Fibroblast of skin of abdomen (primary cell): ENCODE measurements at places on chromosomes 6 and 20.
A peak's percentile ranks its signal among the peaks of the same experiment; 100 is the strongest.

GRCh38 chr6:155436981-155437749, 18.5 kb downstream of the NOX3 start:
- DNase-seq: peak; percentile 27

DNA sequence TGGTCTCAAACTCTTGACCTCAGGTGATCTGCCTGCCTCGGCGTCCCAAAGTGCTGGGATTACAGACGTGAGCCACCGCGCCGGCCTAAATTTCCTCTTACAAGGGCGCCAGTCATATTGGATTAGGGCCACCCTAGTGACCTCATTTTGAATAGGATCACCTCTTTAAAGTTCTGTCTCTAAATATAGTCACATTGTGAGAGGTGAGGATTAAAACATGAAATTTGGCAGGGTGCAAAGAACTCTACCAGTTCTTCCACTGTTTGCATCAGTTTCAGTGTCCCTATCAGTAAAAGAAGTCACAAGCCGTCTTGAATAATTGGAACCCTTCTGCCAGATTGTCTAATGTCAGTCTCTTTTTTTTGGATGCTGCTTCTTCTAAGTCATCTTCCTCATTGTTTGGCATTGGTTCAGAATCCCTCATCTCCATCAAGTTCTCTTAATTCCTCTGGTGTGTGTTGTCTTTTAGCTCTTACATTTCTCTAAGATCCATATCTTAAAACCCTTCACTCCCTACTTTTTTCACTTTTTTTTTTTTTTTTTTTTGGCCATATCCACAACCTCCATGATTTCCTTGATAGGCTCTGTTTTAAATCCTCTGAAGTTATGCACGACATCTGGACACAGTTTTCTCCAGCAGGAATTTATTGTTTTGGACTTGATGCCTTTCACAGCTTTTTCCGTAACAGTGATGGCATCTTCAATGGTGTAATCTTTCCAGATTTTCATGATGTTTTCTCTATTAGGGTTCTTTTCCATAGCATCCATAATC, 56.8 kb downstream of the NCOA3 start:
- DNase-seq: peak; percentile 67

DNA sequence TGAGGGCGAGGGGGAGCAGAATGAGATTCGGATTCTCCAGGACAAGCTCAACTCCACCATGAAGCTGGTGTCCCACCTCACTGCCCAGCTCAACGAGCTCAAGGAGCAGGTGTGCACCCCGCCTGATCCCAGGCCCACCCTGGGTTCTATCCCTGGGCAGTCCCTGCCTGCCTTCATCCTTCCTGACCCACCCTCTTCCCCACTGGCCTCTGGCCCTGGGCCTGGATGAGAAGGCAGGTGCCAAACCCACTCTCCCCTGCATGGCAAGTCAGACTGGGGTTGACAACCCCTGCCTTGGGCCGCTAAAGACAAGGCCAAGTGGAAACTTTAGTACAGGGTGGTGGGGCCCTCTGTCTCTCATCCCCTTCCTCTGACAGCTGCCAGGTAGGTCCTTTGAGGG, 16.5 kb downstream of the UQCC2 start:
- DNase-seq: no peak

DNA sequence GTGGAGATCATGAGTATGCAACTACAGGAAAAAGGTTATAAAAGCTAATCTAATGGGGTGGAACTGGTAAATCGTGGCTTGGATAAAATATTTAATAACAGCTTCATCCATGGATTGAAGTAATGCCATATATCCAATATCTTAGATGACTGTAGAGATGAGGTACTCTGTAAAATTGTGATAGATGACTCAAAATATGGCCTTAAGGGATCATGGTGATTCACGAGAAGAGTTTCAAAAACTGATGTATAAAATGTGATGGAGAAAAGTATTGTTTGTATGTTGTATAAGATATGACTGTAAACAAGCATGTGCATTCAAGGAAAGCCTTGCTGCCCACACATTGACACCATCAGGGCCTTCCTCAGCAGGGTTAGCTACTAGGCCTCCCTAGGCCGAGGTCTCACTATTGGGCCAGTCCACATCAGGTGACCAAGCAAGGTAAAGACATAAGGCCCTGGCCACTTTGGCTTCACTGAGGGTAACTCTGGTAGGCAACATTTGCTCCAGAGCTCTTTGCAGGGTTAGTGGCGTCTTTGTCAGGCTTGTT, 17.7 kb upstream of the CCN6 start:
- DNase-seq: no peak

GRCh38 chr6:38508894-38509293, 130.8 kb downstream of the BTBD9 start:
- DNase-seq: peak; percentile 32

DNA sequence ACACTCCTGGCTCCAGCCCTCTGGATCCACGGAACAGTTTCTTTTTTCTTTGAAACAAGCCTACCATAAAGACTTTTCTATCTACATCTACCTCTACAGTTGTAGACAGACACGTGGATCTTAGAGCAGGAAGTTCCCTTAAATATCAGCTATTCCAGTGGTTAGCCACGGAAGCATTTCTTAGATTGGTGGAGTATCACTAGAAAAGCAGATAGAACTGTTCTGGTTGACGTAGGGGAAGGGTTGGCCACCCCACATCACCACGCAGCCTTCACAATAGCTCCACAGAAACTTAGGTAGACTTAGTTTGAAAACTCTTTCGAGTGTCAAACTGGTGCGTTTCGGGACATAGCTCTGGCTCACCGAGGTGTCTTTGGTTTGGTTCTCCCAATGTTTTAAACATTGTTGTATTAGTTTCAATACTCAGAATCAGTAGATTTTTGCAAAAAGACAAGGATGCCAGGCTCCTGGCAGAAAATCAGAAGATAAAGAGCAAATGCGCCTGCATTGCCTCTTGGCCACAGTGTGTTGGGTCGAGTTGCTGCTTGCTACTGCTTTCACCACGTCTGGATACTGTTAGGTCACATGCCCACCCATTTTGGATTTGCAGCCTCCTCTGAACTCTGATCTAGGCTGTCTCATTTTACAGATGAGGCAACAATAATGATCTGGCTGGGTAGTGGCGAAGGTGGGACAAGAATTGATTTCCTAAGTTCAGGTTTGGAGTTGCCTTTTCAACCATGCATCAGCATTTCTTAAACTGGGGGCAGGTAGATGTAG, 71.5 kb upstream of the DTNBP1 start:
- no peak for DNase-seq

- DNase-seq: no peak
These were observed 232.8 kb downstream of the THBS2 start for GRCh38 chr6:169020821-169021220.

DNA sequence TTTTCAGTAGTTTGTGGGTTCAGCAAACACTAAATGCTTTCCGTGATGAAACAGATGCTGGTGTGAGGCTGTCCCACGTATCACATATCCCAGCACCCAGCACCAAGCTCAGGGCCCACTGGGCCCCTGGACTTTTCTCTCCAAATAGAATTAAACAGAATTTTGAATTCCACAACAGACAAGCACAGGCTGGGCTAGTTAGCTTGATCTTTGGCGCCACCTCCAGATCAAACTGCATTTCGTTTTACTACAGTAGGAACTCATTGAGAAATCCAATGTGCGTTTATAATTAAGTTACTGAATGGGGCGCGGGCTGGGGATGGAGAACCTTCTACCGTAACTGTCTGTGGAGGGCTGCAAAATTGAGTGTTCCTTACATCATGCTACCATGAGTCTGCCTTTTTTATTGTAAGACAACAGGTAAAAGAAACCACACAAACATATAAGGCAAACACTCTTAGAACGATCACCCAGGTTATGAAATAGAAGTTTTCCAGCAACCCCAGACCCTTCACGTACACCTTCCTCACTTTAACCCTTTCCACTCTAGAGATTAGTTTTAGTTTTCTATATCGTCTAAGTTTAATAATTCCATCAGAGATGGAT, 107.8 kb downstream of the ZFP64 start:
- DNase-seq: peak; percentile 67

DNA sequence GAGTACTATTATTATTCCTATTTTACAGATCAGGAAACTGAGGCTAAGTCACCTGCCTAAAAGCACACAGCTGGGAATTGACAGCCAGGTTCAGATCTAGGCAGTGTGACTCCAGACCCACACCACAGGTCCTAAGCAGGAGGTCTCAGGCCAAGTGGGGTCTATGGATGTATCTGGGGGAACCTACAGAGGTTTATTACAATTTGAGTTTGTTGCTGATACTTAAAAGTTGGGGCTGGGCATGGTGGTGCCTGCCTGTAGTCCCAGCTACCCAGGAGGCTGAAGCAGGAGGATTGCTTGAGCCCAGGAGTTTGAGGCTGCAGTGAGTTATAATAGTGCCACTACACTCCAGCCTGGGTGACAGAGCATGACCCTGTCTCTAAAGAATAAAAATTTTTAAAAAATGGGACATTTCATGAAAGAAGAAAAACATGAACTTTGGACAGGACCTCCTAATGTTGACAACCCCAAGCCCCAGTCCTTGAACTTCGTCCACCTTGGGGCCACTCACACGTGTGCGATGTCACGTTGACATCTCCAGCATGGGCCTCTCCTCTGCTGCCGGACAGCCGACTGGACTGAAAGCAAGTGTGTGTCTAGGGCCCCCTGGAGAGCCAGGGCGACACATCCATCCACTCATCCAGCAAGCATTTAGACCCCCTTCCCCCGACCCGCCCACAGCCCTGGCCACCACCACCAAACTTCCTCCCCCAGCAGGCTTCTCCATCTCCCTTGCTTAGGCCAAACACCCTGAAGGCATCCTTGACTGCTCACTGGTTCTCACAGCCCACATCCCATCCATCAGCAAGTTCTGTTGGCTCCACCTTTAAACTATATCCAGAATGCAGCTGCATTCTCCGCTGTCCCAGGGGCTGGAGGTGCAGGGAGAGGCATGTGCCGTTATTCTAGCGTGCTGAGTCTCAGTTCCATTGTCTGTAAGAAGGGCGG, 40.0 kb downstream of the NOL4L start:
- DNase-seq: peak; percentile 67

DNA sequence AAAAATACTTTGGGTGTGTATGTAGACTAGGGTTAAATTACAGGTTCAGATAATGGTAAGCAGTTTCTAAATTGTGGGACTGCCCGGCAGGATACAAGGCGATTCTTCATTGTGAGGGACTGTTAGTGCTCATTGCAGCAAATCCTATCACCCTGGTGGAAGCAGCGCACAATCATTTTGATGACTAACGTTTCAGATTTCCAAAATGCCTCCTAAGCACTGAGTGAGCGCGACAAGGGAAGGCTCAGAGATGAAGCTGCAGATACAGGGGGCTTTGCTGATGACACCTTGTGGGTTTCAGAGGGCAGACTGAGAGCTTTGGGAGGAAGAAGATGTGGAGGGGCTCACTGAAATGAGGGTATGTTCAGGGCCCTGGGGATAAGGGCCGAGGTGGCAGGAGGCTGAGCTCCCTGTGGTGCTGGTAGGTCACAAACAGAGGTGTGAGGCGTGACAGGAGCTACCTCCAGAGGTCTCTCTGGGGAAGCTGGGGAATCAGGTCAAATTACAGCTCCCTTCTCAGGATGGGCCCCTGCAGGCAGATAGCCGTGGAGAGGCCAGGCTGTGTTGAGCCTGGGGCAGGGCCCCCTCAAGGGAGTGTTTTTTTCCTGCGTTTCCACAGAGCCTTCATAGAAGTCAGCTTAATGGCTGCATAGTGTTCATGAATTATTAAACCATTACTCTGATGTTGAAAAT, 84.5 kb upstream of the FYN start:
- no peak for DNase-seq

DNA sequence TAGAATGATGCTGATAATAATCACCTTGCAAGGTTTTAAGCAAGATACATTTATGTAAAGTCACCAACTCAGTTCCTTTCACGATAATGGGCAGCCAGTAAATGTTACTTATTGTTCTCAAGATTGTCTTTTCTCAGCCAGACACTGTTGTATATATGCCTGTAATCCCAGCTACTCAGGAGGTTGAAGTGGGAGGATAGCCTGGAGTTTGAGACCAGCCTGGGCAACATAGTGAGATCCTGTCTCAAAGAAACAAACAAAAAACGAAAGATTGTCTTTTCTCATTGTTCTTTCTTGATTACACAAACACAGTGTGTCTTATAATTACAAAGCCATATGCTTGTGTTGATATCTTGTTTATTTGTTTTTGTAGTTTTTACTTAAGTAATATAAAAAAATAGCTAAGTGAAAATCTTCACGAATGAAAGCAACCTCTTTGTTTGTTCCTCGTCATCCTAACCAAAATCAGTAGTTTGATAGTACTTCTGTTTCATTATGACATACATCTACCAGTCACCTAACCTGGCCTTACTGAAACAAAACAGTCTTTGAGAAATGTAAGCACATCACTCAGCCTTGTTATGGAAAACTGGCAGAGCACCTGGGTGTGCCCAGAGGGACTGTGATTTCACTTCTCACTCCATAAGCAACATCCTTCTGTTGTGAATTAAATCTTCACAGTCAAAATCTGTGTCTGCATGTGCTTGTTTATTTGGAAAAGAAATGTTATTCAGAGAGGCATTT, 436.2 kb upstream of the SOX4 start:
- DNase-seq: no peak

DNA sequence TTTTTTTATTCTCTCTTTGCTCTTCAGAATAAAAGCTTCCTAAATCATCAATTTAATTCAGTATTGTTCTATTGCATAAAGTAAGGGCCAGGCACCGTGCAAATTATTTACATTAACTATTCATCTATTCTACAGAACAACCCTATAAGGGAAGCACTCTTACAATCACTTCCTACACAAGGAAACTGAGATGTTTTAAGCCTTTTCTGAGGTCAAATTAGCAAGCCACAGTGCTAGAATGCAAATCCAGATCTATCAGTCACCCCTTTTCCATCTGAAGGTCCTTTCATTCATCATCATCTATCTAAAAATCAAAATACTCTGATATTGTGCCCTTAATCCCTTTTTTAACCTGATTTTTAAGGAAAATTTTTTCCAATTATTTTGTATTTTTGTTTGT, 31.2 kb downstream of the FRK start:
- no peak for DNase-seq

GRCh38 chr6:28597217-28597835, 71.6 kb downstream of the GPX5 start:
- DNase-seq: peak; percentile 36

- no peak for DNase-seq
These were observed 197.9 kb downstream of the LRFN2 start for GRCh38 chr6:40389254-40389653.

GRCh38 chr20:59829054-59829785, 104.2 kb downstream of the SYCP2 start:
- no peak for DNase-seq

DNA sequence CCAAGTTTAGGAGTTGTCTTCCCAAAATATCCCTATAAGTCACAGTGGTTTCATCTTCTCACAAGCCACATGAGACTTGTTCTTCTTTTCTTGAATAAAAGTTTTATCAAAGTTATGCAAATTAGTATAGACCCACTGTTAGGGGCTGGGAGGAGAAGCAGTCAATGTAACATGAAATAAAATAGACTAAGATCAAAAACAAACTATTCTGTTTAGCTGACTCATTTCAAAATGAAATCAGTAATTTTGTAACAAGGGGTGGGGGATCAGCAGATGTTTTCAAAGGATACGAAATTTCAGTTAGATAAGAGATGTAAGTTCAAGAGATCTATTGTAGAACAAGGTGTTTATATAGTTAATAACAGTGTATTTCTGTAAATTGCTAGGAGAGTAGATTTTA, 339.6 kb upstream of the PRDM1 start:
- no peak for DNase-seq
